ENCODE measurements at places on chromosomes 12 and 14.
A peak's percentile ranks its signal among the peaks of the same experiment; 100 is the strongest.

DNA sequence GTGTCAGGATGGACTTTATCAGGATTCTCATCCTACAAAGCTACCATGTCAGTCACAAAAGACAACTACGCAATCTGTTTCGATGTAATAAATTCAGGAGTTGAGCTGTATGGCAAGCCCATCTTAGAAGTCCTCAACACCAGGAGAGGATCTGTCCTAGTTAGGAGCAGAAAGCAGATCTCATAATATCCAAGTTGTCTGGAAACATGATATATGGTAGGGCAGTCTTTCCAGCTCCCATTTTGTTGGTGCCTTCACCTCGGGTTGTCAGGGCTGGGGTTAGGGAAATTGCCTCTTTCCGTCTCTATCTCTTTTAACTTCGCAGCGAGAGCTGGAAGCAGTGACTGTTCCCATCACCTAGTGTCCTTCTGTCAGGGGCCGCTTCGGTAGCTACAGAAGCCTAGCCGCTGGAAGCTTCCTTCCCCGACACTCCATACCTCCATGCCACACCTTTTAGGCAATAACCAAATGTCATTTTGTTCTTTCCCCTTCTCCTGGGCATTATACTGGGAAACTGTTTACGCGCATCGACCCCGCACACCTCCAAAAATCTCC, 1.4 kb downstream of the NIN start:
- DNase-seq, result peak; percentile 62

GRCh38 chr12:3601461-3602150, 110.6 kb downstream of the PRMT8 start:
- no peak for DNase-seq

DNA sequence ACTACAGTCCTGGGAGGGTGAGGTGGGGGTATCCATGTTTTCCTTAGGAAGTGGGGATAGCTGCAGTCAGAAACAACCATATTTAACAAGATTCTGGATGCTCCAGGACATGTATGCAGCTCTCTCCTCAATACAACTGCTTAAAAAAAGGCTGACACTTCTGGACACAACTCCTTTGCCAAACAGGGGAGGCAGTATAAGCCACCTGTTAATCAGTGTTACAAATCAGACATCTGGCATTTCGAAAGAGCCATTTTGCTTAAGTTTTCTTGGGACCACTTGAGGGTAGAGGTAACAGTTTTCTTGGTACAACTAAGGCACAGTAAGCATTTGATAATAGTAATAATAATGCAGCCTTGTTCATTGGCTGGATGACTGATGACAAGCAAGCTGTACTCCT, 47.1 kb downstream of the RPGRIP1 start:
- DNase-seq, result no peak

- DNase-seq, result no peak
These were observed 11.0 kb downstream of the PXMP2 start for GRCh38 chr12:132698341-132698740.

DNA sequence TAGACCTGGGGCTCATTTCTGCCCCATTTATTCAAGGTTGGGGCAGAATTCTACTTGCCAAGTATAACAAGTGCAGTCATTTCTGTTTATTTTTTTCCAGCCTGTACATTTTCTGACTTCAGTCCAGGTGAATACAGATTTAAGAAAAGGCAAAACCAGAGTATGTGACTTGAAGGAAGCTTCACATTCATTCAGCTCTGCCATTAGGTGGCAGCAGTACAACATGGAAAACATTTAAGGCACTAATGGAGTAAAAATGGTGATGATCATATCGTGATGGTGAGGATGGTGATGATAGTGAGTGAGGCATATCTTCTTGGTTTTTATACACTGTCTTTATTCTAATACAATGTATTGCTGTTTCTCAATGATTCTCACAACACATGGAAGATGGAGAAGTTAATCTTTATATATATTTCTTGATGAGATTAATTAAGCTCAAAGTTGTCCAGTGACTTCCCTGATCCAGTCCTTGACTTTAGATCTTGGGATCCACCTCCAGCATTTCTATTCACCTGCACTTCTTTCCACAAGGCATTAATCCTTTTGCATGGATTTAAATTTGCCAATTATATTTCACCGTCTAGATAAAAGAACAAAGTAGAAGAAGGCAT, 176.7 kb upstream of the SEL1L start:
- peak; percentile 68 for DNase-seq

DNA sequence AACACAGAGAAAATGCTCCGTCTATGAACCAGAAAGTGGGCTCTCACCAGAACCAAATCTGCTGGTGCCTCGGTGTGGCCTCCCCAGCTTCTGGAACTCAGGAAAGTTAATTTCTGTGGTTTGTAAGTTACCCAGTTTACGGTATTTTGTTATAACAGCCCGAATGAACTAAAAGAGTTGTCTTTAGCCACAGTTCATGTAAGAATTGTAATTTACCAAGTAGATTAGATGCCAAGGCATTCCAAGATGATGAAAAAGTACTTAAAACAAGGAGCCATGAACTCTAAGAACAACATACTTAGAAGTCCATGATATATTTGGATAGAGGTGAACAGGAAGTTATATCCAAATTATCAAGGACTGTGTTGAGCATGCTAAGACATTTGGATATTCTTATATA, 259.9 kb upstream of the GARIN6 start:
- no peak for DNase-seq

GRCh38 chr12:47885012-47885501, 19.7 kb downstream of the VDR start:
- DNase-seq, result no peak

DNA sequence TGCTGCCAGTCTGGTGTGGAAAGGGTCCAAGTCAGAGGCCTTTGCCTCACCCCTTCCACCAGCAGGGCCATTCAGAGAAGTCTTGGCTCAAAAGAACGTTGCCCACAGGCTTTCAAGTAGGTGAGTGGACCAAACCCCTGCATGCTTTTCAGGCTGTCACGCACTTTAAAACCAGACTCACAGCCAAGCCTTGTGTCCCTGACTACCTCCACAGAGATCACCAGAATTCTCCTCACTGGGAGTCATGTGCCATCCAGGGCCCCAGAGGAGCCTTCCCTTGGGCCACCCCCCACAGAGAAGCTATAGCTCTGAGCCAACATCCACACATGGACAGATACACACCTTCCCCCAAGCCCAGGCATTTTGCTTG, 283.1 kb downstream of the DPF3 start:
- no peak for DNase-seq

DNA sequence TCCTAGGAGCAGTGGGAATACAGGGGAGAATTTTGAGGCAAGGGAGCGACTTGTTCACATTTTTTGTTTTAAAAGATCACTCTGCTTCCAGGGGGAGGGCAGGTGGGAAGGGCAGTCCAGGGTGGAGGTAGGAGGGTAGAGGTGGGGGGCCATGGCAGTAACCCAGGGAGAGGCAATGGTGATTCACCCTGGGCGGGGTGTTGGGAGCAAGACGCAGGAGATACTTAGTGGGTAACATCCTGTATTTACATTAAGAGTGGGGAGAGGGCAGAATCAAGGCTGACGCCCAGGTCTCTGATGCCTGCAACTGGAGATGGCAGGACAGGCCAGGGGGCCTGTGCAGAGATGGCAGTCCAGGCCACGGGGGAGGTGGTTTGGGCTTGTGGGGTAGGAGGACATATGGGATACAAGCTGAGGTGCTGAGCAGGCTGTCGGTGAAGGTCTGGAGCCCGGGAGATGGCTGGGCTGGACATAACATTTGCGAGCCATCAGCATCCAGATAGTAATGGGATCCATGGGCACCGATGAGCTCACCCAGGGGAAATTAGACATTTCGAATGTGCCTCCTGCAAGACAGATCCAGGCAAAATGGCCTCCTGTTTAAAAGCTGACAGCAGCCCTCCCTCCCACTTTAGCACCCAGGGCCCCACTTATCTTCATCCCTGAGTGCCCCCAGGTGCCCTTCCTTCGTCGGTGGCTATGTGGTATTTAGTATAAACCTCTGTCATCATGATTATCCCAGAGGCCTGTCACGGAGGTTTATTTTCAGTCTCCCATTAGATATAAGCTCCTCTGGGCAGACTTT, 9.3 kb downstream of the EML1 start:
- DNase-seq, result no peak

GRCh38 chr12:115023279-115024265, 339.6 kb upstream of the TBX3 start:
- no peak for DNase-seq

DNA sequence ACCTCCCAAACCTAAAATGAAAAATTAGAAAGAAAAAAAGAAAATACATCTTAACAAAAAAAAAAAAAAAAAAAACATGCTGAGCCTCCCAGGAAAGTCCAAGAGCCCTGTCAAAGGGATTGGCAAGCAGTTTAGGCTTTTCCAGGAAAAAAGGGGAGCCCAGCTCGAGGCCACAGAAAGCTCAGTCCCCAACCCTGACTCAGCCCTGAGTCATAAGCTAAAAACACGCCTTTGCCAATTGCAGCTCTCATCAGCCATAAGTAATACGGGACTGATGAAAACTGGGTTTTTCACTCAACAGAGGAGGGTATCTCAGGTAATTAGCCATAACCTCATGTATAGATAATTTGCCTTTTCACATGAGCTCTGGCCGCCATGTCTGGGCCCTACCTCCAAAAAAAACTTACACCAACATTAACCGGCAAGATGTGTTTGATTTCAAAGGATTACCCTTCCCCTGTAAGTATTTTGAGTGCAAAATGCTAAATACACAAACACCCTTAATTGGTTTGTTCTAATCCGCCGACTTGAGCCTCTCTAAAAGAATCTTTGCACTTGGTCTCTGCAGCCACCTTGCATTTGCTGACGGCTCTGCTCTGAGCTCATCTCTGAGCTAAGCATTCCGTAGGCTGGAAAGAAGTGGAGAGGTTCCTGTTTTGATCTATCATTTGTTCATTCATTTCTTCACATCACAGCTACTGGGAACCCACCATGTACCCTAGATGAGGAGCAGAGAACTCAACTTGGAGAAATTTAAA, 319.2 kb downstream of the BCL11B start:
- no peak for DNase-seq

GRCh38 chr12:128052331-128052730, 214.6 kb upstream of the TMEM132C start:
- no peak for DNase-seq

- peak; percentile 77 for DNase-seq
These were observed 124.4 kb downstream of the RPS29 start for GRCh38 chr14:49461529-49462401.

DNA sequence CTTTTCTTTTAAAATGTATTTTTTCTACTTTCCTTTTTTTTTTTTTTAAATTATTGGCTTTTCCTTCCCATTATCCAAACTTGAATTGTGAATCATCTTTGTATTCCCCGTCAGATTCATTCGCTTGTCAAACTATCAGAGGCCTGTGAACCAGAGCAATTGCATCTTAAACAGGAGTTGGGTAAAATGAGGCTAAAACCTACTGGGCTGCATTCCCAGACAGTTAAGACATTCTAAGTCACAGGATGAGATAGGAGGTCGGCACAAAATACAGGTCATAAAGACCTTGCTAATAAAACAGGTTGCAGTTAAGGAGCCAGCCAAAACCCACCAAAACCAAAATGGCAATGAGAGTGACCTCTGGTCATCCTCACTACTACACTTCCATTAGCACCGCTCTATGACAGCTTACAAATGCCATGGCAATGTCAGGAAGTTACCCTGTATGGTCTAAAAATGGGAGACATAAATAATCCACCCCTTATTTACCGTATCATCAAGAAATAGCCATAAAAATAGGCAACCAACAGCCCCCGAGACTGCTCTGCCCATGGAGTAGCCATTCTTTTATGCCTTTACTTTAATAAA, 19.9 kb downstream of the FUT8 start:
- no peak for DNase-seq

GRCh38 chr14:101705733-101706508, 55.6 kb upstream of the PPP2R5C start:
- no peak for DNase-seq

DNA sequence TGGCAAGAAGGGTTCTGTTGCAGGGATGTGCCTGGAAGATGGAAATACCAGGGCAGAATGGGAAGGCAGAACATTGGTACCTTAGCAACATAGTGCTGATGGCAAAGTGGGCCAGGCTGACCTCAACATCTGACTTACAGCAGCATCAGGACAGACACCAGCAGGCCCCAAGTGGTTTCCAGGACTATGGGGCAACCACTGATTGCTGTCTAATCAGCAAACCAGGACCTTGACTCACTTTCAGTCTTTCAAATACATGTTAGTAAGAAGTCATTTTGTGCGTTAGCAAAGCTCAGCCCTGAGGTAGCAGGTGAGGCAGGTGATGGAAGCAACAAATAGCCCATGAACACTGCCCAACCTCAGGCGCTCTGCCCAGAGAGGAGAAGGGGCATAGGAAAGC, 4.7 kb upstream of the SPTSSA start:
- DNase-seq, result no peak

GRCh38 chr12:128418944-128419343, 152.0 kb downstream of the TMEM132C start:
- no peak for DNase-seq

- DNase-seq, result no peak
These were observed 105.0 kb downstream of the PPP2R5E start for GRCh38 chr14:63438065-63438757.

GRCh38 chr12:31002361-31002725, 71.3 kb upstream of the DDX11 start:
- no peak for DNase-seq

DNA sequence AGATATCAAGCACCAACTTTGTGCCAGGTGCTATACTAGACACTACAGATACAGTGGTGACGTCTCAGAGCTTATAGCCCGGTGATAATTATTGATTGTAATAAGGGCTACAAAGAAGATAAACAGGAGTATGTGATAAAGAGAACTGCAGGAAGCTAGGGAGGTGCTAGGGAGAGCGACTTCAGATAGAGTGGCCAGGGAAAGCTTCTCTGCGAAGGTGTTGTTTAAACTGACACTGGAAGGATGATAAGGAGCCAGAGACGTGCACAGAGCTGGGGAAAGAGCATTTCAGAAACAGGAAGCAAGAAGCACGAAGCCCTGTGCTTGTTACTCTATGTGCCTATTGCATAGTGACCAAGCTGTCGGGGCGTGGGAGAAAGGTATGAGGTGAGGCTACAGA, 48.1 kb upstream of the OTX2 start:
- DNase-seq, result no peak

- DNase-seq, result no peak
These were observed 26.3 kb downstream of the ZFP36L1 start for GRCh38 chr14:68766299-68767247.

DNA sequence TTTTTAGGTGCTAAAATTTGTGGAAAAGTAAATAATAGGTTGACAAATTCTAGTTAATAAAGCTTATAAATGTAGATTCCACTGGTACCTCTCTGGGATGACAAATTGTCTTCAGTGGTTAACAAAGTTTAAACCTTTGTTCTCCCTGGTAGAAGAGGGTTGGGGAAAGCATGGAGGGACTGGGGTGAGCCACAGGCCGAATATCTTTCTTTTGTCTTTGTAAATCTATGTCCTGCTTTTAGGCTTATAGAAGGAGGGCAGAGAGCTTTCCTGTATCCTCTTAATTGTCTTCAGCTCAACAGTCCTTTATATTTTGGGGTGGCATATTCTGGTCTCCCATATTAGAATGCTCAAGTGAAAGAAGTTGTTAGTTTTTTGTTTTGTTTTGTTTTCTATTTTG, 142.2 kb upstream of the CNOT2 start:
- no peak for DNase-seq

GRCh38 chr12:105588106-105588505, 257.6 kb downstream of the C12orf75 start:
- no peak for DNase-seq

Data from NCI-H1694 treated with DMSO at 0.1 percent for 48 hours (cell line).